ENCODE measurements at places on chromosomes 2 and 18.

GRCh38 chr2:41031282-41031681 lies 579.4 kb upstream of the SLC8A1 start:
- no peak for DNase-seq

DNA sequence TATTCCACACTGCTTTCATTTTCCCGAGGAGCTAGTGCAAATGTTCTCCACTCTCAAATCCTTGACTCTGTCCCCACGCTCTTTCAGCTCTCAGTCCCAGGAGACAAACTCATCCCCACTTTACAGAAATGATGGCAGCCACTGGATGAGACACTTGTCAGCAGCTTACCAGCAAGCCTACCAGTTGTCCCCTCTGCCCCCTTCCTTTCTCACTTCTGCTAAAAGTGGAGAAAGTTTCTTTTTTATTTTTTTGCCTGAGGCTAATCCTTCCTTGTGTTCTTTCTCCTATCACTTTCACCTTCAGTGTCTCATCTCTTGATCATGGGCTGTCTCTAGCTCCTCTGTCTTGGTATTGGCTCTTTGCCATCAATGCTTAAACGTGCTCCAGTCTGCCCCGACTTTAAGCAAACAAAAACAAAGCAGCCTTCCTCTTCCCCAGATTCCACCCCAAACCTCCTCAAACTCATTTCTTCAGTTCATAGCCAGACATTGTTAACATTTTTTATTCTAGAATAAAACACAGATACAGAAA lies 64.5 kb downstream of the TTC32 start:
- DNase-seq: peak; percentile 12

DNA sequence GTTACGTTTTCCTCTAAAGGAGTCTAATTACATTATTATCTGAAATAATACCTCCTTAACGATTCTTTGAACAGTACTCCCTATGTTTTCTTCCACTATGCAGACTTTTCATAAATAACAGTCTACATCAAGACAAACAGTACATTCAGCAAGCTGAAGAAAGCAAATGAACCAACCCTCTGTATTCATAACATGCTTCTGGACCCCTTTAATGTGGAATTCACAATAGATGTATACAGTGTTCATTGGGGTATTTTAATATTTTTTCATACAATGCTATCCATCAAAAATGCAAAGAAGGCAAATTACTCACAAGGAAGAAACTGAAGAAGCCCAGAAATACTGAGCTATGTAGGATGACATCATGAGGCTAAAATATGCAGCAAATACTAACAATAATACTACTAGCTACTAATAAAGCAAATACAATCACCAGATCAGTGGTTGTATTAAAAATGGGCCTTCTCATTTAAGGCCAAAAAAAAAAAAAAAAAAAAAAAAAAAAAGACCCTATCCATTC lies 408.6 kb downstream of the MTX2 start:
- no peak for DNase-seq

GRCh38 chr2:52904355-52904891 lies 863.2 kb upstream of the CHAC2 start:
- no peak for DNase-seq

- no peak for DNase-seq
Observed at GRCh38 chr2:174389542-174389941, 6.0 kb upstream of the SCRN3 start.

GRCh38 chr2:82023710-82024109 lies 1719.2 kb upstream of the LRRTM1 start:
- DNase-seq: no peak

DNA sequence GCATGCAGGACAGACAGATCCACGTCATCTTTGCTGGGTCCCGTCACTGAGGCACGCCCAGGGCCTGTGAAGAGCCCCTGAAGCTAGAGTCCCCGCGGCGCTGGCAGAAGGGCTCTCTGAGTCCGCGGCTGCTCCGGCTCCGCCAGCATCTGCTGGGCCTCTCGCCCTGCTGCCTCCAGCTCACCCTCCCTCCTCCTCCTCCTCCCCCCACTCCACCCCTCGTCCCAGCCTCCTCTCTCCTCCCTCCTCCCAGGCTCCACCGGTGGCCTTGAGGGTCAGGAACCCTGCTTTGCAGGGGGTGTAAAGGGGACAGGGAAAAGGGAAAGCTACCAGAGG lies at the start of gene TNS1:
TSS of gene TNS1 (minus strand) at position 151 of the 336 bp plus-strand sequence. CDS start at position 28, 123 bp downstream.
- DNase-seq: no peak

DNA sequence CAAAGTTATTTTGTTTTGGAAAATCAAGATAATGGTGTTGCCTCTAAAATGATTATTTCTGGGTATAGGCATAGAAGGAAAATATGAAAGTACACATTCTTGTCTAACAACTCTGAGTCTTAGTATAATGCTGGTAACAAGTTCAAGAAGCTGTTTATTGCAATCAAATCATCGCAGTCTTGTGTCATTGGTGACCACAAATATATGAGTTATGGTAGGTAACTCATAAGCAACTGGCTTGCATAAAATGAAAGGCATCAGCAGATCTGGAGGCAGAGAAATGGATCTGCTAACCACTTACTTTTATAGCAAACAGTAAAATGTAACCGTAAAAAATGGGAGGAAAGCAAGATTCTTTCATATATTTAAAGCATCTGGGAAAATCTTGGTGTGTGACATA lies 156.2 kb upstream of the TCF4 start:
- DNase-seq: no peak

DNA sequence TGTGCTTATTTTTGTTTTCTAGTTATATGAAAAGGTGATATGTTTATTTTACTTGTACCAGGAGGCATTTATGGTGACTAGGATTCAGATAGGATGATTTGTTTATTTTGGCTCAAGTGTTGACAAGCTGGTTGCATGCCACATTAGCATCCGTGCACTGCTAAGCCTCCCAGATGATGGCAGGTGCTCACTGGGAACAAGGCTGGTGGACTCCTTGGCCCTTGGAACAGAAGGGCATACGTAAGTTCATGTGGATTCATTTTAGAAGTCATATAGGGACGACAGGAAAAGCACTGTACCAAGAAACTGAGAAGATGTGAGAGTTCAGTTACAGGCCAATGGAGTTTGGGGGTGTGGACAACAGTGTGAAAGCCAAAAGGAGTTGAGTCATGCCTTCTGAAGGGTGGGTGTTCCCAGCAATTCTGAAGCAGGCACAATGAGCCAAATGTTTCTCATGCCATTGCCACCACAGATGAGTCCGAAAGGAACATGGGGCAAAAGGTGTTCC lies 166.2 kb downstream of the PHLPP1 start:
- peak; percentile 60 for DNase-seq

DNA sequence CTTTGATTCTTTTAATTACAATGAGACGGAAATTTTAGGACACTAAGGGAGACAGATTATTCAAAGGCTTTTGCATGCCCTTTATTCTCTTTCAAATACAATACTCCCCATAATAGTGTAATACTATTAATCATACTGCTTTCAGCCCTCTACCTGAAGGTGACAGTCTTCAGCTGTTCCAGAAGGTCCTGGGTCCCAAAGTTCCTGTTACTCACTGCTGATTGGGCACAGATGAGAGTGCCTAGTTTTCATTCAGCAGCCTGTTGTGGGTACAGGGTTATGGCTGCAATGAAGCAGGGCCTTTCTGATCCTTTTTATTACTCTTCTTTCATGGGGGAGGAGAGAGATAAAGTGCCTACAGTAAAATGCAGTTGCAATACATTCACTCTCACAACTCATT lies 80.2 kb downstream of the NUP35 start:
- DNase-seq: no peak

DNA sequence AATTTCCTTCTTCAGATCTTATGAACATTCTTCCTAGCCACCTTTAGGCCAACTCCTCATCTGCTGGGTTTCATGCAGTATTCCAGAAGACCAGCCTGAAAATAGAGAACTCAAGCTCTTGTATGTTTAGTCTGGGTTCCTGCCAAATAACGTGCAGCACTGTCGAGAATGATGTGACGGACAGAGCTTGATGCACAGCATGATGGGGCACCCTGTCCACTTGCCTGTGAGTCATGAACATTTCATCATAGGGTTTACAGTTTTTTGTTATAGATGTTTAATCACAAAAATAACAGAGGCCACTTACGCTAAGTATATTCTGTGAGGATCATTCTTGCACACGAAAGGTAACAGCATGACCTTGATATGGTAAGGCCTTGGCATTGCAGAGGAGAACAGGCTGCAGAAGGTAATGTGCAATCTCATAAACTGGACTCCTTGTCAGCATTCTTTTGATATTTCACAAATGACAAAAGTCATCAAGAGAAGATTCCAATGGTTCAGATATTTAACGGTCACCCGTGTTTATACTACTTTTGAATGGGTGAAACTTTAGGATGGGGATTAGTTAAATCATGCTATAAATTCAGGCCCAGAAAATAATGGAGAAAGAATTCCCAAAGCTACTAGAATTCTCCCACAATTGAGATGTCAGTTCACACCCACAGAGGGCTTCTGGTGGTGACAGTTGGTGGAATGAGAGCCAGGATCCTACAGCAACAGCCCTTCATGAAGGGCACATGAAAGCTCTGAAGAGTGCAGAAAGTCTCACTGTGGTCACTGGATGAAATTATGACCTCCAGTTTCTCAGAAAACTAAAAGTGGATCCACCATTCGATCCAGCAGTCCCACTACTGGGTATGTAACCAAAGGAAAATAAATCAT lies 396.1 kb upstream of the RAB12 start:
- DNase-seq: no peak

DNA sequence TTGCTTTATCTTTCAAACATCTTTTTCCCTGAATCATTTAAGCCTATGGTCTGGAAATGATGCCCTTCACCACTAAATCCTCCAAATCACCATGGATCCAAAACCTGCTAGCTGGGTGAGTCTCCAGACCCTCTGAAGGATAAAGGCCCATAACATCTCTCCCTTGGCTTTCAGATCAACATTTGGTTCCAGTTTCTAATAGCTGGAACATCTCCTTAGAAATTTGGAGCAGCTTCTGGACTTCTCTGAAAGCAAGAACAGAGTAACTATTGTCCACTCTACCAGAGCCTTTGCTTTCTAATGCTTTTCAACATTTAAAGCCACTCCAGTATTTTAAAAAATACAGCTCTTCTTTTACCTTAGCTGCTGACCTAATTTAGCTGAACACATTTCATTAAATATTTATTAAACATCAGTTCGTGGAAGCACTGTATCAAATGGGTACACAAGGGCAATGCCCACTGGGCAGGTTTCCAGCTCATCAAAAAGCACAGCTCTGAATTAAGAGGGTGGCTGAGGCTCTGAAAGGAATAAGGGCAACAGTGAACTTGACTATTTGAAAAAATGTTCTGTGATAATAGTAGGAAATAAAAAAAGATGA lies 75.3 kb downstream of the GALNT3 start:
- no peak for DNase-seq

GRCh38 chr18:60027397-60027796 lies 127.6 kb downstream of the PMAIP1 start:
- no peak for DNase-seq

DNA sequence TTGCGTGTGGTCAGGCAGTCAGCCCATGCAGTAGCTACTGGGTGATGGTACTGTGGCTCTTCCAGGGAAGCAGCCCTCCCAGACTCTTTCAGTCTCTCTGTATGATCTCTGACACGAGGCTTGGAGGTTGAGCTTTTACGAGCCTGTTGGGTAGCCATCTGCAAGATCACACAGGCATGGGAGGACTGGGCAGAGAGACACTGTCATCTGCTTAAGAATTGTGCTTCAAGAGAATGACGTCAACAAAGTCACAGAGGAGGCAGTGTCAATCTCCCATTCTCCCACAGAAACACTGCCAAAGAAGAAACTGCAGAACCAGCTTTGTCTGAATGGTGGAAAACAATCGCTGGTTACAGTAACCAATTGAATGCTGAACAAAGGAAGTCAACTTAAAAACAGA lies 78.4 kb upstream of the MC2R start:
- DNase-seq: no peak

- DNase-seq: no peak
Observed at GRCh38 chr2:131056204-131056931, 36.9 kb downstream of the FAM168B start.

DNA sequence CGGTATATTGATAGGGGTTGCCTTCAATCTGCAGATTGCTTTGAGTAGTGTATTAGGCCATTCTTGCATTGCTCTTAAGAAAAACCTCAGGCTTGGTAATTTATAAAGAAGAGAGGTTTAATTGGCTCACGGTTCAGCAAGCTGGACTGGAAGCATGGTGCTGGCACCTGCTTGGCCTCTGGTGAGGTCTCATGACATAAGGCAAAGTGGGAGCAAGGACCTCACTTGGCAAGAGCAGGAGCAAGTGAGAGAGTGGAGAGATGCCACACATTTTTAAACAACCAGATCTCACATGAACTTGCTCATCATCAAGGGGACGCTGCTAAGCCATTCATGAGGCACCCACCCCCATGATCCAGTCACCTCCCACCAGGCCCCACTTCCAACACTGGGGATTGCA lies 4.9 kb downstream of the MAP3K2 start:
- no peak for DNase-seq

DNA sequence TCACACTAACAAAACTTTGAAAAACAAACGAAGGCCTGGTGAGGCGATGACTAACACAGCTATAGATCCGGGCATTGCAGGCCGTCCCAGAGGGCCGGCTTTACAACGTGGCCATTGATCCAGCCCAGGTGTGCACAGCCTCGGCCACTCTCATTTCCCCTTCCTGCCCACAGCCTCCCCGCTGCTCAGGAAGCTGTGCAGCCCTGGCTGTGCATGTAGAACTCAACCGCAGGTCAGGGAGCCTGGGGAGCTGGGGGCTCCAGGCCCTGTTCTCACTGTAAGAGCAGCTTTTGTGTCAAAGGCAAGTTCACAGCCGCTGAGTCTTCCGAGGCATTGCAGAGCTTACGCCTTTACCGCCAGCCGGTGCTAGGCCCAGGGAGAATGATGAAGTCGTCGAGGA lies 87.2 kb downstream of the LONRF2 start:
- DNase-seq: no peak

DNA sequence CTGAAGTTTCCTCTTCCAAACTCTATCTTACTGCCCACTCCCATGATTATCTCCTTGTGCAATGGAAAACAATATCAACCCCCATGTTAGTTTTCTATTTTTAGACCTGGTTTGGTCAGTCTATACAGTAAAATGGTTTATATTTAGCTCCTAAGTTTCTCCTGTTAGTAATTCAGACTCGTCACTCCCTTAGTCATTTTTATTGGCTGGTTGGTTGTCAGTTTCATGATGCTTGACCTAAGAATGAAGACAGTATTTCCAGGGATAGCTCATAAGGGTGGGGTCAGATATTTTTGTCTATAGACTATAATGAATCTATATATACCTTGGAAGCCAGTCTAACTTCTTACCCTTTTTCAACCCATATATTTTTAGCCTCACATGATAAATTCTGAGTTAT lies 61.4 kb upstream of the NEUROD1 start:
- DNase-seq: no peak

DNA sequence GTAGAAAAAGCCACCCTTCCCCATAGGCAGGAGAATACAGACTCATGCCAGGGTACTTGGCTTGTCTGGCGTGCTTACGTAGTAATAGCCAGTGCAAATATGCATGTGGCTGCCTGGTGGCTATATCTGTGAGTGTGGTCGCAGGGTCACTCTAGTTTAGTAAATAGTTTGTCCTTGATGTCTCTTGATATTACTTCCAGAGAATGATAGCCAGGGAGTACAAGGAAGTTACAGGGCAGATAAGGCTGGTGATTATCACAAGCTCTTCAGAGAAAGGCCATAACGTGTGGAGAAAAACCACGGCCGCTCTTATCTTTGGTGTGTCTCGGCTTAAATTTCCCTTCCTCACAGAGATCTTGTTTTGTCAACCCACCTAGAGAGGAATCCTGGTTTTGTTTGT lies 54.3 kb upstream of the SLC39A10 start:
- no peak for DNase-seq

Measured in stimulated activated effector memory CD8-positive, alpha-beta T cell treated with anti-CD3 and anti-CD28 coated beads, Interleukin-12 subunit alpha, Interleukin-12 subunit beta, amount 100 ng/mL, for 72 hours (primary cell).